ENCODE measurements at places on chromosomes 12 and 14.
A peak's percentile ranks its signal among the peaks of the same experiment; 100 is the strongest.

GRCh38 chr14:22428700-22429291 lies 160.2 kb downstream of the DAD1 start:
- DNase-seq = no peak

DNA sequence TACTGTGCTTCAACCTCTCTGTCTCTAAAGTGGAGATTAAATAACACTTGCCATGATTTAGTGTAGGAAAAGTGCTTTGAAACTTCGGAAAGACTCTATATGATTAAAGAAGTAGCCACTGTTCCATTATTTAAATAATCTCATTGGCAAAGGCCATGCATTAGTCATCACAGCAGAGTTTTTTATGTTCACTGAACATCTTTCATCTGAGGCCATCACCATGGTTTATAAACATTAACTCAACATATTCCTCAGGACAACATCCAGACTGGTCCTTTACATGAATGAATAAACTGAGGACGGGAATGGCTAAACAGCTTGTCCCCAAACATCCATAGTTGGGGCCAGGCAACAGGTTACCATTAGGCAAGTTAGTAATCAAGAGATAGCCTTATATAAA lies 124.6 kb upstream of the FRMD6 start:
- DNase-seq = no peak

DNA sequence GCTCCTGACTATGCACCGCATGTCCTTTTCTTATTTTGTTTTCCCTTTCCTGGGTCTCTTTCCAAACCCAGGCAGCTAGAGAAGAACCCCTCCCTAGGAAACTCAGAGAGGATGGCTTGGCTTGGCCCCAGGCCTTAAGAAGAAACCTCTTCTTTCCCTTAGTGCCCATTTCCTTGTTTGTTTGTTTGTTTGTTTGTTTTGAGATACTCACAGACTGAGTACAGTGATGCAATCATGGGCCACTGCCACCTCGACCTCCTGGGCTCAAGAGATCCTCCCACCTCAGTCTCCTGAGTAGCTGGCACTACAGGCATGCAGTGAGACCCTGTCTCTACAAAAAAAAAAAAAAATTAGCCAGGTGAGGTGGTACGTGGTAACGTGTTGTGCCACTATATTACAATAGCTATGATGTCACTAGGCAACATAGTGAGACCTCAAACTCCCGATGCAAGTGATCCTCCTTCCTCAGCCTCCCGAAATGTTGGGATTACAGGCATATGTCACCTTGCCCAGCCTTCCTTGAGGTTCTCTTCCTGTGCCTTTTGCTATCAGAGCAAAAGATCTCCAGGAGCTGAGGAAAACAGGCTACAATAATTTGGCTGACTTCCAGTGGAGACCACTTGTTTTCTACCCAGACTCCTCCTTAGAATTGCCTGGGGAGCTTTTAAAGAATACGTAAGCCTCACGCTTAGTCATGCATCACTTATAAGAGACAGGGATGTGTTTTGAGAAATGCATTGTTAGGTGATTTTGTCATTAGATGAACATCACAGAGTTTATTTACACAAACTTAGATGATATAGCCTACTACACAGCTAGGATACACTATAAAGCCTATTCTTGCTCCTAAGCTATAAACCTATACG lies 34.5 kb upstream of the LGALS3 start:
- no peak for DNase-seq

GRCh38 chr12:104286516-104287482 lies 16.7 kb upstream of the EID3 start:
- DNase-seq = peak; percentile 93

DNA sequence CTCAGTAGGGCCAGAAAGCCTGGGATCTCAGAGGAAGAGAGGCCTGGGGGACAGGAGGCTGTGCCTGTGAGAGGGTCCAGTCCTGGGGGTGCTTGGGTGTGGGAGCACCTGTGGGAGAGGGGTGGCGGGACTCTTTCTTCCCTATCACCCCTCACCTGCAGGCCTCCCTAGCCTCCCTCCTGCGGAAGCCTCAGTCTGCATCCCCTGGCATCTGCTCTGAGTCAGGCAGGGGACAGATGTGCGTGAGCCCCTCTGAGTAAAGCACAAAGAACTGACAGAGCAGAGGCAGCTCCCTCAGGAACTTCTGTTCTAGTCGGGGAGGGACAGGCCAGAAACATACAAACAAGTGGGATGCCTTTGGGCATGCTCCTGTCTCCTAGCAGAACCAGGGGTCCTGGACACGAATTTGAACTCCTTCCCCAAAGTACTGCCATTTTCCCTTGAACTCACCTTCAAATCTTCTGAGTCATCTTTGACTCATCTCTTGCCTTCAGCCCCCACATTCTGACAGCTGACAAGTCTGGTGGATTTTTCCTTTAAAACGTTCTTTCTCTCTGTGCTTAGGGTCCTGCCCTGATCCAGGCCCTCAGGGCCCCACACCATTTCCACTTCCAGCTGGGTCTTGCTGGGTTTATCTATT lies 8.5 kb upstream of the HSP90AA1 start:
- DNase-seq = peak; percentile 32

DNA sequence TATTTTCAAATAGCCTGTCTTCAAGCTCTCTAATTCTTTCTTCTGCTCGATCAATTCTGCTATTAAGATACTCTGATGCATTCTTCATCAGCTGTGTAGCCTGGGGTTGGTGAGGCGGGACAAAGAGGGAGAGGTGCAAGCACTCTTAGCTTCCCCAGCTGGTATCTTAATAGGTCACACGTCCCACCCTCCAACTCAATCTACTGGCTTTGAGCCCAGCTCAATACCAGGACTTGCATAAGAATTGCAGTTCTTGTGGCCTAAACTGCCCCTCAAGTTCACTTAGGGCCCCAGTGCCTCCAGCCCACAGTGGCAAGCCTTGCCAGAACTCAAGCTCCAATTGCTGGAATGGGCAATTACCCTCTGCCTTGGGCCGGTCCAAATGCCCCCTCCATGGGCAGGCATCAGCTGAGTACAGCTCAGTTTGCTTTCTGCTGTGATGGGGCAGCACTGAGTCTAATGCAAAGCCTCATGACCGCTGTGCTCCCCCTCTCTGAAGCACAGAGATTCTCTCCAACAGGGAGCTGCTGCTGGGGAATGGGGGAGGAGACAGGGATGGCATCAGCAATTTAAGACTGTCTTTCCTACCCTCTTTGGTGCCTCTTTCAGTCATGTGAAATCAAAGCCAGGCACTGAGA lies 5.6 kb upstream of the SPATA7 start:
- DNase-seq = no peak

GRCh38 chr14:81246461-81247270 lies 25.9 kb upstream of the GTF2A1 start:
- DNase-seq = no peak

DNA sequence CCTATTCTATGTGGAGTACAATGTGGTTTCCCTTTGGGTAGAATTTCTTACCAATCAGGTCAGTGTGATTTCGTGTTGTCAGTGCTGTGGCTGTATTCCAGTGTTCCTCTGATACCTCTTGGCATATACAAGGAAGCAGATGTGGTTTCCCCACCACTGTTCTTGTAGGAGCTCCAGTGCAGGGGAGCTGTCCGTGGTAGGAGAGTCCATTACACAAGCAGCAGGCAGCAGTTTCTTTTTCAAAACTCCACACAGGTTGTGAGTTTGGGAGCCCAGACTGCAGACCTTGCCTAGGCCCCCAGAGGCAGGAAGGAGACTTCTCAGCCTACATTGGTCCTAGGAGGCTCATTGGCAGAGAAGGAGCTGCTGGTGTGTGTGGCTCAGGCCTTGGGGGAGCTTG lies 452.8 kb downstream of the AACS start:
- DNase-seq = no peak

DNA sequence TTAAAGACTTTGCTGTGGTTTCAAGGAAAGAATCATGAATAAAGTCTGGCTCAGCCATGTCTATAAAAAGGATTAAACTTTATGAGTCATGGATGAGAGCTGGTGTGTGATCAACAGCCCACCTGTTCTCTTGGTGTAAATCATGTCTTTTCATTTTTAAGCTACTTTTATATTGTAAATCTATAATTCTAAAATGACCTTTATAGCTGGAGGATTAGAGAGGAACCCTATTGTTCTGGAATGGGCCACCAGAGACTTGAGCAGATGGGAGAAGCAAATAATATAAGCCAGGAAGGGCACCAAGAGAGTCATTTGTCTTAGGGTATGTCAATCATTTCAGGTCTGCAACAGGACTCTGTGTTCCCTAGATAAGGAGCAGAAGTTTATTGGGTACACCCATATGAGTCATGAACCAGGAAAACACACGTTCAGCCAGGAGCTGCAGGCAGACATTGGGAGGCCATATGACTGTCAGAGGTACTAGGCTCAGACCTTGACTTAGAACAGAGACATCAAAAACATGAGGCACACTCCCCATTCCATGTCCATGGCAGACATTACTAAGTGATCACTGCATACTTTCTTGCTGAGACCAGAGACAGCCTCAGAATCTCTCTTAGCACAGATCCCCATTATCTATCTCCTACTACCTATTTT lies 49.3 kb downstream of the NDUFA12 start:
- no peak for DNase-seq

GRCh38 chr14:93286212-93286890 lies 46.5 kb downstream of the BTBD7 start:
- DNase-seq = no peak

GRCh38 chr12:57216014-57216911 lies at the start of gene NXPH4:
Gene NXPH4 (plus strand): TSS chr12:57216794. CDS start chr12:57216970, 176 bp downstream.
- peak; percentile 62 for DNase-seq

- no peak for DNase-seq
These were observed 71.6 kb downstream of the DCAF5 start for GRCh38 chr14:69081271-69081670.

- peak; percentile 77 for DNase-seq
These were observed 1.4 kb upstream of the KCNK13 start for GRCh38 chr14:90060312-90060964.

GRCh38 chr14:33908540-33909223 lies 42.2 kb downstream of the EGLN3 start:
- no peak for DNase-seq

DNA sequence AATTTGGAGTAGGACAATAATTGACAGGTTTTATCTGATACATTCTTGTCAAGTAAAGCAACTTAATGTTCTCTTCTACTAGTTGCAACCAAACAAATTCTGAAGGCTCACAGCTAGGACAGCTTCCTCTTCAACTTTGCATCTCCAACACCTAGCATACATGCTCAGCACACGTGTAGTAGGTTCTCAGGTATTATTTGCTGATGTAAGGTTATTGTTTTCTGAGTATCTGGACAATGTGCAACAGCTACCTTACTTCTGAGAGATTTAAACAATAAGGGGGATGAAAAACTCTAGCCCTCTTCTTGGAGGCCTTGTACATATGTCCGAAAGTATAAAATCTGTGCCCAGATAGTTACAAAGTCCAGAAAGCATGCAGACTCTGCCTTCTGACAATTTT lies 15.5 kb upstream of the FLRT2 start:
- no peak for DNase-seq
